ENCODE measurements at places on chromosomes 11 and 22.
A peak's percentile ranks its signal among the peaks of the same experiment; 100 is the strongest.

GRCh38 chr11:16788141-16789062 is 50.0 kb downstream of the C11orf58 start:
- DNase-seq, result peak; percentile 51

DNA sequence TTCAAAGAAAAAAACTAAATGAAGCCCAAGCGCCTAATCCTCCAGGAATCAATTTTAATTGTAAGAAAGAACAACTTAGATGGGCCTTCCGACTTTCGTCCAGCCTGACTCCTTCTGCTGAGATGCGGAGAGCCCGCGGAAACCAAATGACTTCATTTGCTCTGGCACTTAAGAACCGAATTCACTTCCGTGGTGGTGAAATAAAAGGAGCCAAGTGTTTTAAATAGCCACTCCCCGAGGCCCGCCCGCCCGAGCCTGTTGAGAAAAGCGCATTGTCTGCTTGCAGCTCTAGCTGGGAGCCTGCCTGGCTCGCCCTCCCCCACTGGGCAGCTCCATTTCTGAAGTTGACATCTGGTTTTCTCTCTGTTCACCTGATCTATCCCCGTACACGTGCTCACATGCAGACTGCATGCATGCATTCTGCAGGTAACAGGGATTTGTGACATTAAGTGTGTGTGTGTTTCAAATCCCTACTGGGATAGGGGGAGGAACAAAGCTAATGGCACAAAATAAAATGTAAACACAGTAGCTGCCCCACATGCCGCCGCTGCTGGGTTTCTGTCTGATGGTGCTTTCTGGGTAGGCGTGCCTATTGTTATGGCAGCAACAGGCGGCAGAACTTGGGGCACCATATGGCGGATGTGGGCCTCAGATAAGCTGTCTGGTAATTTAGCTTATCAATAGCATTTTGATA is 6.2 kb downstream of the TEAD1 start:
- no peak for DNase-seq

- no peak for DNase-seq
Observed at GRCh38 chr11:95728790-95729189, 60.8 kb downstream of the FAM76B start.

DNA sequence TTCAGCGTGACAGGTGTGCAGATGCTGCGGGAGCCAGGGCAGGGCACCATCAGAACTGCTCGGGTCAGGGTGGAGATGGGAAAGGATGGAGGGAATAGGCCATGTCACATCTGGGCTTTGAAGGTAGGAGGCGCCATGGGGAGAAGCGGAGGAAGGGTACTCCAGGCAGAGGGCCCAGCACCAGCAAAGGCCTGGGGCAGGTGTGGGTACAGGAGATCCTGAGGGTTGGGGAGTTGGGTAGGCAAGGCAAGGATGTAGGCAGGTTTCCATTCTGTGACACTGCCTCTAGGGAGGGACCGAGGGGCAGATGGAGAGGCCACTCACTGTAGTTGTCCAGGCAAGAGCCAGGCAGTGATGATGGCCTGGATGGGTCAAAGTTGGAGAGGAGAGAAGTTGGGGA is 8.5 kb downstream of the EMID1 start:
- no peak for DNase-seq

GRCh38 chr22:17779286-17780115 is 5.2 kb upstream of the BID start:
- no peak for DNase-seq

DNA sequence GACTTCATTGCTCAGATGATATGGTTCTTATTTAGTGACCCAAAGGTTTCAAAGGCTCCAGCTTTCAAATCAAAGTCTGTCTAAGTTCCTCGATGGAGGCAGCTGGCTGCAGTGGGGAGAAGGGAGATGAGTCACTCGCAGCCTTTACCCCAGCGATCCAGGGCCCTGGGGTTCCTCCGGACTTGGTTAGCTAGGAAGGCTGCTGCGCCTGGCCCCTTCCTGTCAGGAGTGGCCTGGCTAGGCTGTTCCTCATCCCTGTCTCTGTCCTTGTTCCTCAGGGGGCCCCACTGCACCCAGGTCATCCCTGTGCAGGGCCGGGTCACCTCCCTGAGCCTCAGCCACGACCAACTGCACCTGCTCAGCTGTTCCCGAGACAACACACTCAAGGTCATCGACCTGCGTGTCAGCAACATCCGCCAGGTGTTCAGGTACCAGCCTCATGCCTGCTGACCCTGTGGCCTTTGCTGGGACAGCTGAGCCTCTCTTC is 13.9 kb downstream of the ATG16L2 start:
- no peak for DNase-seq

GRCh38 chr11:120801801-120802689 is 221.9 kb upstream of the TBCEL start:
- DNase-seq, result peak; percentile 13

- DNase-seq, result no peak
Observed at GRCh38 chr22:37277384-37277783, 4.9 kb upstream of the CYTH4 start.

Data from stromal cell of bone marrow (primary cell).